ENCODE measurements at places on chromosomes 2 and 18.

GRCh38 chr18:50441016-50441415, 66.2 kb downstream of the SKA1 start:
- no peak for DNase-seq

DNA sequence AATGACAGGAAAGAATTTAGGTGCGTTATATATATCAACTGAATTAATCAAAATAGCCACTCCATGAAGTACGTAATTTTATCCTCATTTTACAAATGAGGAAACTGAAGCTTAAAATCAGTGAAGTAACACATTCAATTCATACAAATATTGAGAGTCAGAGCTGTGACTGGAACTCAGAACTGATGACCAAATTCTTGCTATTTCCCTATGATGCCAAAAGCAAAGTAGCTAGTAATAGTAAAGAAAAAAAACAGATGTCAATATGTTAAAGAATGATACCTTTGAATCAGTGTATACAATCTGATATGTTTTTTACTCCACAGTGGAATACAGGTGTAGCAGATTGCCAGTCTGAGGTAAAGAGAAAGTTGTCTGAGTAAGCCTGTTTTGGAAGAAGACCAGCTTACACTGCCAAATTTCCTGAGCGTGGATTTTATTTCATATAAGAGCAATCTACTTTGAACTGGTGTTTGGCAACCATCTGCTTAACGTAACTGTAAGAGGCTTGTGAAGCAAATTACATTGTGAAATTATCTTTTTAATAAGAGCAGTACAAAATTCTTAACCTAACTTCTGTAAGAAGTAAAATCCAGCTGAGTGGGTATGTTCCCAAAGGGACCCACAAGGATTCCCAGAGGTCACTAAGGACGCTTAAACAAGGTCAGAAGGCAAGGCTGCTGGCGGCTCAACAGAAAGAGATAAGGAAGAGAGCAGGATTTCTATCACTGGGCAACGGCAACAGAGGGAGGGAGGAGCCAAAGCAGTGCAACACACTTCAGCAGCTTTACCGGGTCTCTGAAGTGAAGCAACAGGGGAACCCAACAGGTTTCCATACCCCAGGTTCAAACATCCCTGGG, 85.6 kb downstream of the IKZF2 start:
- DNase-seq, result no peak

- no peak for DNase-seq
These were observed 15.6 kb upstream of the INO80C start for GRCh38 chr18:35513181-35513936.

- no peak for DNase-seq
These were observed 101.4 kb upstream of the RAB6C start for GRCh38 chr2:129877795-129878775.

GRCh38 chr2:44555700-44556099, 194.0 kb downstream of the CAMKMT start:
- no peak for DNase-seq

DNA sequence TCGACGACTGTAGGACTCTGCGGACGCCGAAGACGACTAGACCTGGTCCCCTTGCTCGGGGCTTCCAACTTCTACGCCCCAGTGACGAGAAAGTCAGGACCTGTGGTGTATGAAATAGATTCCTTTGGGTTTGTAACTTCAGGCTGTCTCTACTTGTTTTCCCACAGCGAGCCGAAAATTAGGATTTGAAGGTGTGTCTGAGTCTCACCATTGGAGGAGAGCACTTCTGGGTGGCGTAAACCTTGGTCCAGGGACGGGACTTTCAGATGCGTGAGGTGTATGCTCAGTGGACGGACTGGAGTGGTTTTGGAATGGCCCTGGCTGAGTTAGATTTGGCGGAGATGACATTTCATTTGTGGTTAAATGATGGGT, 1.3 kb downstream of the BIRC6 start:
- no peak for DNase-seq

DNA sequence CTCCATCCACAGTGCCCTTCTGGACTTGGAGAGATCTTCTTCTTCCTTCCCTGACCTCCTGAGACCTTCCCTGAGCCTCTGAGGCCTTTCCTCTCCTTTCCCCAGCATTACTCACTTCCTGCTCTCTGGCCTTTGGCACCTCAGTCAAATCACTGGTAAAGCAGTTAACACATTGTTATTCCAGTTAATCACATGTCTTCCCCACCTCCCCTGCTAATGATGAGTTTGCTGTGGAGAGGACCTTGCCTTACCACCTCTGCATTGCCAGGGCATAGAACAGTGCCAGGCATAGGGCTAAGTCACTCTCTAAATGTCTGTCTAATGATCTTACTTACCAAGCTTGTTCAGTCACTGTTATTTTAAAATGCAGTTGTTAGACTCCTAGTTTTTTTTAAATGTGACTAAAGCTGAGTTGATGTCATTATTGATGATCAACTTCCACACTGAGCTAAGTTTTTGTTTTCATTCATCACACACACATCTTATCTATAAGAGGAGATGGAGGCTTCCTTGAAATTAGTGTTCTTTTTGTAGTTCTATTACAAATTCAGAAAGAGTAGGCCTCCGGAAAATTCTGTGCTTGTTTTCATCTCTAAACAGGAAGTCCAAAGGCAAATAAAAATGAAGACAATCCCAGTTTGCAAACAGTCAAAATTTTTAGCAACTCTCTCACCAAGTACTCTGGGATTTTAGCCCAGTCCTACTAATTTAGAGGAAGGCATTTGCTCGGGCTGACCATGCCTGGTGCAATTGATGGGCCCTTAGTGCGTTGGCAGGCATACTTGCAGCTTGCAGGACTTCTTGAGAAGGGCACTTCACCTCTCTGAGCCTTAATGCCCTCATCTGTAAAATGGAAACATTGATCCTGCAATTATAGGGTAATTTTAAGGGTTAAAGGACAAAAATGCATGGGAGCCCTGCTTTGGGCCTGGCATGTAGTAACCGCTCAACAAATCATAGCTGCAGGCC, 113.7 kb upstream of the SPRED2 start:
- DNase-seq, result no peak

DNA sequence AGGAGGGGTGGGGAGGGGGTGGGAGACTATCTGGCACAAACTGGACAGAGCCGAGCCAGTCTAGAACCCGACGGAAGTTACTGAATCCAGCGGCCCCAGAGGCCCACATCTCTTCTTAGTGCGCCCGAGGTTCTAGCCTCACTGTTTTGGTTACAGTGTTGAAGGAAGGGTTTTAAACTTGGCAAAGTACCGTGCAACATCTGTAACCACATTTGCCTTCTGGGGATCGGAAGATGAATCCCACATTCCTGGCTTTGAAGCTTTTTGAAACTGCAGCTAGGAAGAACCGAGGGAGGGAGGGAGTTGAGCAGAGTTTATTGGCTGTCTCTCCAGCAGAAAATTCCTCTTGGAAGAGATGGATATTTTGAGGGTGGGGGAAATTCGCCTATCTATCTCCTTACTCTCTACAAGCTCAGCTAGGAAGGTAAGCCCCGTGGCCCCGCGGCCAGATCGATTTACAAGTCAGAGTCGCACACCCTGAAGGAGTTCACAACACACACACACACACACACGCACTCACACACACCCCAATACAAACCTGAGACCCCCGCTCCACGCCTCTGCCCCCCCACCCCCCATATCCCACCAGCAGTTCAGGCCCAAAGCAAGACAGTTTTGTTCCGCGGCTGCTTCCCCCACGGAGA, 1.0 kb downstream of the ACVR1 start:
- no peak for DNase-seq

DNA sequence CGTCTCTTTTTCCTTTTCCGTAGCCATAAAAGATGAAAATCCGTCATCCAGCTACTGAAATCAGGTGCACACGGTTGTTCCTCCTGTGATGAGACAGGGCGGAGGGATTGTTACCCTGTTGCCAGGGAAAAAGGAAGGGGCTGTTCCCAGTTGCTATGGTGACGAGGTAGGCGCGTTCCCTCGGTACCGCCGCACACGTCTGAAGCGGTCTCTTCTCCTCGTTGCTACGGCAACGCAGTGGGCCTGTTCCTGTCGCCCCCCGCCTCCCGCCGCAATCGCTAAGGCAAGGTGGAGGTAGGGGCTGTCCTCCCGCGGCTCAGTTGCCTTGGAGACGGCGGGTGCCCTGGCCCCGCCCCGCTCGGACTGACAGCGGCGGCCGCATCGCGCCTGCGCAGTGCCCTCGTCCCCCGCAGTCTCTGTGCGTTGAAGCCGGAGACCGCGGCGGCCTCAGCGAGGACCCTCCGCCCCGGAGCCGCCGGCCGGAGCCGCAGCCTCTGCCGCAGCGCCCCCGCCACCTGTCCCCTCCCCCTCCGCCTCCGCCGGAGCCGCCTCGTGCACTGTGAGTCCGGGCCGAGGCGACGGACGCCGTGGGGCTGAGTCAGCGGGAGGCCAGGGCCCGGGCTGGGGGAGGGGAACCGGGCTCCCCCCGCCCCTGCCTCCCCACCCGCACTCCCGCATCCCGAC, at the start of gene MAPRE3:
Gene MAPRE3 (plus strand): TSS at position 394 of the 684 bp plus-strand sequence. CDS start 51,582 bp downstream, outside the sequence.
- peak; percentile 58 for DNase-seq

DNA sequence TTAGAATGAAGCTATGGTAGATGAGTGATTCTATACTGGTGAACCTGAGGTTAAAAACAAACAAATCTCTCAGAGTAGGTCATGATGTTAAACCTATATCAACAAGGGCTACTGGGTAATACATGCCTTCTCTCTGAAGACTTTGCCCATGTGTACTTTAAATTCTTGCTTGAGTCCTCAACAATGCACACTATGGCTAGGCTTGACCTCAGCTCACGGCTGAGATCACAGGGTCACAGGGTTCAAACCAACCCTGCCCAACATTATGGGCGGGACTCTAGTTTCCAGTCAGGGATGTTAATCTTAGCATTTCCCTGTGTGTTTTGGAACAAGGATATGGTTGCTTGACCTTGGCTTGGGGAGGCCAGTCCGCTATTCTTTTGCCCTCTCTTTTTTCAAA, 7.7 kb downstream of the CD28 start:
- no peak for DNase-seq

GRCh38 chr2:9439536-9439935, 16.1 kb downstream of the CPSF3 start:
- DNase-seq, result no peak

GRCh38 chr2:233325814-233326213, 18.2 kb downstream of the SAG start:
- DNase-seq, result no peak

- DNase-seq, result no peak
These were observed 13.3 kb downstream of the MRPL44 start for GRCh38 chr2:223970343-223971128.

DNA sequence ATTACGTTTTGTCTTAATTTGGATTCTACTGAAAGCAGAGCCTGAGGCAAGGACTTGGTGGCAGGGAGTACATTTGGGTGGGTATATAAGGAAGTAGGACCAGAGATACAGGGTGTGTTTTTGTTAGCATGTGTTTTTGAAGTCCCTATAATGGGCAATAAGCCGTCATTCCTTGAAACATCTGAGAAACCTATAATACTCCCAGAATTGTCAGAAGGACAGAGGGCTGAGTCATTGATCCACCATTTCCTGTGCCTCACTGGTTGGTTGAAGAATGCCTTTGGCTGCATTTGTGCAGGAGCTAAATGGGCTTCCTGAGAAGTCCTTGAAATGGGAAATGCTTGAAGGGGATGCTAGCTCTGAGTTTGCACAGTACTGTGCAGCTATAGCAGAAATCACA, 281.8 kb upstream of the ZEB2 start:
- no peak for DNase-seq
